AG08396 (cell line): ENCODE measurements at places on chromosomes 13 and 19.

GRCh38 chr13:25768838-25769237, 283.0 kb downstream of the SHISA2 start:
- no peak for DNase-seq

DNA sequence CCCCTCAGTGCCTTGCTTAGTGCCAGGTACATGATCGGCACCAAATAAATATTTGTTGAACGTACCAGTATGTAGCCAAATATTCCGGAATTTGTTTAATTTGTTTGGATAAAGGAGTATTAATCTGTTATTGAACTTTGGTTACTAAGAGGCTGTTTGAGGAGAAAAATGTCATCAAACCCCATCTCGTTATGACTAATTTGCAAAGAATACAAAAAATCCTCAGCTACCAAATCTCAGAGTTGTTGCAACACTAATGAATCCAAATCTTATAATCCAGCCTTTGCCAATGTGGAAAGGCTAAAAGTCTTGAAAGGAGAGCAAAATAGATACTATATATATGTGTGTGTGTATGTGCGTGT, 79.5 kb downstream of the KLF5 start:
- peak; percentile 39 for DNase-seq

DNA sequence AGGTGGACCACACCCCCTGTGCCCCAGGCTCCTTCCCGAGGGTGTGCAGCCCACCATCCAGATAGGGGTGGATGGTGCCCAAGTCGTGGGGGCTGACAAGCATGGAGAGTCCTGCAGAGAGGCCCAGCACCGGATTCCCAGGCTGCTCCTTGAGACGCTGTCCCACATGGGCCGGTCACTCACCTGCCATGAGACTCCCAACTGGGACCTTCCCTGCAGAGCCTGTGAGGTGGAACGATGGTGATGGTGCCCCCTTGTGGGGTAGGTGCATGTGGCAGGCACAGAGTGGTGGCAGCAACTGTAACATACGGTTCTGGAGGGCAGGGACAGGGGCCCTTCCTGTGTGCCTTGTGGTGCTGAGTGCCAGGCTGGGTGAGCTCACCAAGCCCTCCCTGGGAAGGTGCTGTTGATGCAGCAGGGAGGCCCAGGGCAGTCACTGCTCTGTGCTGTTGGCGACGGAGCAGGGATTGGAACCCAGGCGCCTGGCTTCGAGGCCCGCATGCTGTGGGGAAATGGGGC, 33.1 kb downstream of the PPP1R37 start:
- DNase-seq, result peak; percentile 69

DNA sequence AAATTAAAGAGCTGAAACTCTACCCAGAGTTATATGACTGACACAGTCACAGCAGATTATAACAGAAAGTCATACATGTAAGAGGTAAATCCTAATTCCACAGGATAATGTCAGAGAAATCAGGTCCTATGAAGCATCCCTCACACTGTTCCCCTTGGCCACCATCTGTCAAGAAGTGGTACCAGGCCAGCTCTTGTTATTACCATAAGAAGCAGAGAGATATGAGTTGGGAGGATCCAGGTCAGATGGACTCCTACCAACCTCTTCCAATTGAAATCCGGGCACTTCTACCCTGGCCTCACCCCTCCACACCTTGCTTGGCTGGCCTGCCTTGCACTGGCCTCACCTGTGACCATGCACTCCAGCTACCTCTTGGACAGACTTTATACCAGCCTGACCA, 353.2 kb downstream of the DNAJC15 start:
- no peak for DNase-seq

DNA sequence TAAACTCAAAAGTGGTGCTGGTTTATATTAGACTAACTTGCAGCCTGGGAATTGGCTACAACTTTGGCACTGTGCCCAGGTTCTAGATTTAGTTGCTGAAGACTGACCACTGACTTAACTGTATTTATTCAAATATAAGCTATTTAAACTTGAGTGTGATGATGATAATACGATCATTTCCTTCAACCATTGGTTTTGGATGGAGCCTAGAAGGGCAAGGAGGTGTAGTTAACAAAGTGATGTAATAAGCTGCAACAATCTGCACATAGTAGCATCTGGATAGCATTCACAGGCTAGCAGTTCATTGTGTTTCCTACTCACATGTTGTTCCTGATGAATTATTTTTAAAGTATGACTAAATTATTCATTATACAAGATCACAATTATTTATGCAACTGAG, 55.2 kb upstream of the DACH1 start:
- DNase-seq, result no peak

- no peak for DNase-seq
Measured at GRCh38 chr13:67075239-67075638, 154.9 kb downstream of the PCDH9 start.

DNA sequence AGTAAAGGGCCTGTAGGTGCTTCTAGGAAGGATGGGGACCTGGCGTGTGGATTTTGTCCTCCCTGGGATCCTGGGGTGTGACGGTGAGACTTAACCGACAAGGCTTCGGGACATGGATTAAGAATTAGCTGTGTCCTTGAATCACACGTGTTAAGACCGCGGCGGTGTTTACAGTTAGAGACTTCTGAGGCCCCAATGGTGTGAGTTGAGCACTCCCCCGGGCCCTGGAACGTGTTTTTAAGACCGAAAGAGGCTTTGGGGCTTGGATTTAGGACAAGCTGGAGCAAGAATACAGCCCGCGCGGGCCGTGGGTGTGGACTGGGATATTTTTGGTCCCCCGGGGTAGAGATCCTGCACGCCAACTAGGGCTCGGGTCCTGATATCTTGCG, 1.2 kb upstream of the SLC27A1 start:
- no peak for DNase-seq
